ENCODE measurements at places on chromosomes 6 and 20. TPM values are rescaled to one million over a fixed set of nuclear protein-coding genes. Genes with fewer than 3 reads are reported as not detected.

DNA sequence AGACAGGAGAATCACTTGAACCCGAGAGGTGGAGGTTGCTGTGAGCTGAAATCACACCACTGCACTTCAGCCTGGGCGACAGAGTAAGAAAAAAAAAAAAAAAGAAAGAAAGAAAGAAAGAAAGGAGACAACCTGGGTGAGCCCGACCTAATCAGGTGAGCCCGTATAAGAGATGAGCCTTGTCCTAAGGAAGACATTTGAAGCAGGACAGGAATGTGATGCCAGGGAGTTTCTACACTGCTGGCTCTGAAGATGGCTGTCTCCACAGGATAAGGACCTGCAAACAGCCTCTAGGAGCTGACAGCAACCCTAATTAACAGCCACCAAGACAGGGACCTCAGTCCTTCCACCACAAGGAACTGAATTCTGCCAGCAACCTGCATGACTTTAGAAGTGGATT, 41.9 kb downstream of the NHLRC1 start:
- DNase-seq = no peak

Gene PRND
- 67.7 TPM for total RNA-seq

DNA sequence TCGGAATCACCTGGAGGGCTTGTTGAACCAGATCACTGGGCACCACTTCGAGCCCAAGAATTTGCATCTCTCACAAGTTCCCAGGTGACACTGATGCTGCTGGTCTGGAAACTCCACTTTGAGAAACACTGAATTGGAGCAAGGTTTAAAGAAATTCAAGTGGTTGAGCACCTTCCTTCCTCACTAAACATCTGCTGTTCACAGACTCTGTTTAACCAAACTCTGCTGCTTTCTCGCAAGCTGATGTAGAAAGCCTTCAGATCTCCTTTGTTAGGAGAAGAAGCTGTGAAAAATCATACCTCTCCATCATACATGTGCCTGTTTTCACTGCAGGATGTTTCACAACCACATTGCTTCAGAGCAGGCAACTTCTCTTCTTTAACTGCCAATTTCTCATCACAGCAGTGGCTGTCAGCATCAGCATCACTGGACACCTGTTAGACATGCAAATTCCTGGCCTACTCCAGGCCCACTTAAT, 87.5 kb upstream of the TOP1 start:
- no peak for DNase-seq

Gene SMOC2
- not detected for total RNA-seq

Gene ATXN1
- 13.1 TPM for total RNA-seq

DNA sequence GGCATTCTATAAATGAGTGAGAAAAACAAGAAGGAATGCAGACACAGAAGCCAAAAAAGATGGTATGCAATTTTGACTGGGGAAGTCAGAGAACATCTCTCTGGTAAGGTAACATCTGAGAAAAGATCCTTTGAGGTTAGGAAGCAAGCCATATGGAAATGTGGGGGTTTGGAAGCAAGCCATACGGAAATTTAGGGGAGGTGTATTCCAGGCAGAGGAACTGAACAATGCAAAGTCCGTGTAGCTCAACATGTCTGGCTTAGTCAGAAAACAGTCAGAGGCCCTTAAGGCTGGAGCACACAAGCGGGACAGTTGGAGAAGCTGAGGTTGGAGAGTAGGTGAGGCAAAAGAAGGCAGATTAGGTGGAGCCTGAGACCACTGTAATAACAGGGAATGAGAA, 35.3 kb downstream of the RALGAPA2 start:
- no peak for DNase-seq

- DNase-seq = no peak
These were observed 79.4 kb downstream of the FOXC1 start for GRCh38 chr6:1689141-1689540.

GRCh38 chr20:2624190-2624589, 28.2 kb upstream of the NOP56 start:
- no peak for DNase-seq

Gene TNFRSF6B
- total RNA-seq = 96.8 TPM

GRCh38 chr20:45392733-45393132, 14.6 kb upstream of the TP53TG5 start:
- DNase-seq = no peak

Gene BPI
- total RNA-seq = not detected

DNA sequence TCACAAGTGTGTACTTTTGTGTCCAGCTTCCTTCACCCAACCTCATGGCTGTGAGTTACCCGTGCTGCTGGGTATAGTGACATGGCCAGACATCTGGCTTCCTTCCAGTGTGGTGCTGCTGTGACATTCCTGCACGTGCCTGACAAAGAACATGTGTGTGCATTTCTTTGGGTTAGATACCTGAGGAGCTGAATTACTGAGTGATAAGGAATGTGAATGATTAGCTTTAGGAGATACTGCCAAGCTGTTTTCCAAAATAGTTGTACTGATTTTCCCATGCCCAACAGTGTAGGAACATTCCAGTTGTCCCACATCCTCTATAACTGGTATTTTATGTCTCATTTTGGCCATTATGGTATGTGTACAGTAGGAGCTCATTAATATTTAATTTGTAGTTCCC, 132.5 kb downstream of the PREX1 start:
- no peak for DNase-seq

Gene NFKBIL1
- 27.7 TPM for total RNA-seq

Gene PET117
- total RNA-seq = 11.4 TPM

DNA sequence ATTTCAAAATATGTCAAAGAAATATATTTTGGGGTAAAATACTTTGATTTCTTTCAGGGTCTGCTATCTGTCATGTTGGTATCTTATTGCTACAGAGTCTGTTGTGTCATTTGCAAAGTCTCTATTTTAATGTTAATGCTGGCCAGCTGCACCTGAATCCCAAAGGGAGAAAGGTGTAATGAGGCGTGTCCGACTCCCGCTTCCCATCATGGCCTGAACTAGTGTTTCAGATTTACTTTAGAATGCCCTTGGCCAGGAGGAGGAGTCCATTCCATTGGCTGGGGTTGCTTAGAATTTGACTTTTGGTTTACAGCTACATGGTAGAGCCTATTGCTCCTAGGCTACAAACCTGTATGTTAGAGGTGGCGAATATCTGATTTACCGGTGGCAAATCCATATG, 69.3 kb downstream of the FAM50B start:
- no peak for DNase-seq

GRCh38 chr6:139695361-139695760, 320.9 kb upstream of the CITED2 start:
- no peak for DNase-seq

- DNase-seq = no peak
These were observed 36.7 kb downstream of the NINL start for GRCh38 chr20:25548613-25549086.

DNA sequence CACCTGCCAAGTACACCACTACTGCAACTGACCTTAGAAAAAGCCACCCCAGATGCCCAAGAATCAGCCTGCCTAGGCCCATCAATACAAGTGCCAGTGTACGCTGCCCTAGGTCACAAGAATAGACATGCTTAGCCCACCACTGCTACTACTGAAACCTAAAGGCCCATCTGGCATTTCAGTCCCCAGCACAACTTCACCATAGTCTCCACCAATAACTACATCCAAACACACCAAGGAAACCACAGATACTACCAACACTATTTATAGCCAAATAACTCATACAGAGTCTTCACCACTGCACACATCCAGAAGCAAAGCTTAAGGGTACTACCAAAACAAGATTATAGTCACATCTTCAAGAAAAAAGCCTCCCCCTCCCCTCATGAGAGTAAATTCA, 28.2 kb downstream of the TREML4 start:
- no peak for DNase-seq
